ENCODE measurements at places on chromosomes 5 and 9.

DNA sequence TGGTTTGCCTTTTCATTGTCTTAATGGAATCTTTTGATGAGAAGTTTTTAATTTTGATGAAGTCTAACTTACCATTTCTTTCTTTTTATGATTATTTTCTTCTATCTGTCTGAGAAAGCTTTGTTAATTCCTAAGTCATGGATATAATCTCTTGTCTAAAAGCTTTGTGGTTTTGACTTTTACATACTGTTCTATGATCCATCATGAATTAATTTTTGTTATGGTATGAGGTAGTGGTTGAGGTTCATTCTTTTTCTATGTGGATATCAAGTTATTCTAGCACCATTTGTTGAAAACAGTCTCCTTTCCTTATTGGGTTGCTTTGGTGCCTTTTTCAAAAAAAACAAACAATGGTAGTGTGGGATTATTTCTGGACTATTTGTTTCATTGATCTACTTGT is 20.4 kb downstream of the FBXO10 start:
- DNase-seq, result no peak

DNA sequence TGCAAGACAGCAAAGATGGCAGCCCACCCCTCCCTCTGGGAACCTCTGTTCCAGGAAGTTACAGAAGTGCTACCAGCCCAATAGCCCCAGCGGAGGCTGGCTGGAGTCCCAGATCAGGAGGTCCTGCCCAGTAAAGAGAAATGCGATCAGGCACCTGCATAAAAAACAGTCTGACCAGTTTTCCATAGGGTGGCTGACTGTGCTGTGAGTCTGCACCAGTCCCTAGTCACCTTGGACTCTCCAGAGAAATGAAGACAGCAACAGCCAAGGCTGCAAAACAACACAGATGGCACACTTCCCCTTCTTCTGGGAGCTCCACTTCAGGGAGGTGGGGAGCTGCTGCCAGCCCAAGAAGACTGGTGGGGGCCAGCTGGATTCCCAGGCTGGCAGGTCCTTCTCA is 265.5 kb upstream of the PCSK5 start:
- no peak for DNase-seq

- no peak for DNase-seq
These were observed 4.5 kb downstream of the CEMIP2 start for GRCh38 chr9:71763832-71764231.

DNA sequence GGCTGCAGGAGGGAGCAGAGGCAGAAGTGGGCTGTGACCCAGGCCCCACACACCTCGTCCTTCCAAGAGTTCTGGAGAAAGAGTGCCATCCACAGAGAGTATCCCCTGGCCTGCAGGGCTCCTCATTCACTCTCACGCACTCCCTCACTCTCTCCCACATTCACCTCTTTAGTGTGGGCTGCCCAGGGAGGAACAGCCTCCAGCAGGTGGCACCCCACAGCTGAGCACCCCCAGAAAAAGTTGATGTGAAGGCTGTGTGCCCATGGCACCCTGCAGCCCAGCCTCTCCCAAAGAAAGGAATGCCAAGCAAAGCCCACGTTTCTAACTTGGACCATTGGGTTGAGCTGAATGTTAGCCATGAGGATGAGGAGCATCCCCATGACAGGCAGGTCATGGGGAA is 4.5 kb upstream of the SHC3 start:
- DNase-seq, result no peak

DNA sequence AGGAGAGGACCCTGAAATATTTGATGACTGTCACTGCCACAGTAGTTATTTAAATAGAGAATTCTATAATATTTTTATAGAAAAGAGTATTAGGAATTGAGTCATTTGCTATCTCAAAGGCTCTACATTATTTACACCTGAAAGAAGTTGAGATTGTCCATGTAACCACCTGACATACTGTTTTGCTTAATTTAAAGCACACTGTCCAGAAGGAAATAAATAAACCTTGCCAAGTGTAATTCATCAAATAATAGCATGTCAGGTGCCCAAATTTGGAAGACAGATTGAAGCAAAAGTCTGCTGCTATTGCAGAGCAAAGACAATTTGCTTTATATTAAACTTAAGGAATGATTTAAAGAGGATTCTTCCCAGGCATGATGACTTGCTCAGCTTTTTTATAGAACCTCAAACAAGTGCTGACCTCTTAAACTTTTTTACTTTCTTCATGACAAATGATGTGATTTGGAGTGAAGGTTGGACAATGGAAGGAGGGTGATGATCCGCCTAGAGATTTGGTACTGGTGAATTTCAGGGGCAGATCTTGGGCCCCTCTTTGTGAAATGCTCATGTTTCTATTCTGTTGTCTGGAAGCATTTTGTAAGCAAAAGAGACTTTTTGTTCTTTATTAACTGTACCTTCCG is 65.0 kb downstream of the DAPK1 start:
- DNase-seq, result no peak

GRCh38 chr9:18492612-18493011 is 18.7 kb downstream of the ADAMTSL1 start:
- DNase-seq, result no peak

- no peak for DNase-seq
These were observed 94.3 kb downstream of the DCP2 start for GRCh38 chr5:113070901-113071300.

GRCh38 chr5:148125641-148126040 is 42.7 kb upstream of the SPINK14 start:
- no peak for DNase-seq

- DNase-seq, result no peak
These were observed 25.3 kb downstream of the AP3B1 start for GRCh38 chr5:78269088-78269703.

DNA sequence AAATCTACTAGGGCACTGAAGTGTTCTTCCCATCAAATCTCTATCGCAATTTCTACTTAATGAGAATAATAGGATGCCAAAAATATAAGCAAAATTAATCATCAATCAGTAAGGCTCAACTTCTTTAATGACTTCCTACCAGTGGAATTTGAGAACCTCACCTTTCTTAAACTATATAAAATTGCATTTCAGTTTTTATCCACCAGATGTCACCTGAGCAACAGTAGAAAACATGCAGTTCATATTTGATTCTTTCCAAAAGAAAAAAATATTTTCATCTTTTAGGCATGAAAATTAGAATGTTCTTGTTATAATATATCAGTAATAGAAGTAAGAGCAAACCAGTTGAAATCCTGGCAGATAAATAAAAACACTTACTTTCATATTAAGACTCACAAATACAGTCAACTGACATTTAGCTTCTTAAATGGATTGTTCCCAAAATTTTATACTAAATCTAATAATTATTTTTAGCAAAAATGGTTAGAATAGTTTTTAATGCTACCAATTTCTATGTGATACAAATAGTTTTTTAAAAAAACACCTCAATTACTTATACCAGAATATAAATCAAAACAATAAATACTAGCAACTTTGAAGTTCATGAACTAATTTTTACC is 13.4 kb upstream of the CCDC112 start:
- peak; percentile 61 for DNase-seq

GRCh38 chr9:111961575-111961974 is 65.0 kb downstream of the UGCG start:
- DNase-seq, result no peak

DNA sequence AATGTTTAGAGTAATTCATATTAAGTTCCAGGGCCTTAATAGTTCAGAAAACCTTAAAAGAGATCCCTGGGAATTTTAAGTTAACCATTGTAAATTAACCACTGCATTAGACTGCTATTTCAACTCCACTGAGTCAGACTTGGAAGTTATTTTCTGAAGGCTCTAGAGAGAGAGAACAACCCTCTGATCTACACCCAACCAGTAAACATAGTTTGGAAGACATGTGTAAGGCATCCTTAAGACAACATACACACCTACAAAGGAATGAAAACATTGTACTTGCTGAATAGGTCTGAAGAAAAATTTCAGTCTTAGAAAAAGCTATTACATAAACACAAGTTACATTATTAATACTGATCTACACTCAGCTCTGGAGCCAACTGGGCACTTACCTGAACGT is 158.2 kb upstream of the FST start:
- DNase-seq, result no peak

GRCh38 chr9:105835721-105836120 is 141.4 kb downstream of the TMEM38B start:
- DNase-seq, result no peak

DNA sequence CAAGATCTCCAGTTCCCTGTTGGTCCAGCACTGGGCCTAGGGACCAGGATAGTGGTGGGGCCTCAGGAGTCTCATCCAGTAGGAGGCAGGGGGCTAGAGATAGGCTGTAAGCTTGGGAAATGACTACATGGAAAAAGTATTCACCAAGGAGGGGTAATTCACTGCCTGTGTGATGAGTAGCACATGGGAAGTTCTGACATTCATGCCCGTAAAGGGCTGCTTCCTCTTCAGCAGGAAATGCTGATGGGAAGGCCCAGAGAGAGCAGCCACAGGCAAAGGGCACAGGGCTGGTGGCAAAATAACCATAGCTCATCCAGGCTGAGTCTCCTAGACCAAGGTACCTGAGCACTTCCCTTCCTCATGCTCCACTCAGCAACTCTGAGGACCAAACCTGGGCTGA is 23.1 kb upstream of the FRRS1L start:
- DNase-seq, result no peak

- no peak for DNase-seq
These were observed 110.4 kb downstream of the SEMA6A start for GRCh38 chr5:116464144-116464708.

DNA sequence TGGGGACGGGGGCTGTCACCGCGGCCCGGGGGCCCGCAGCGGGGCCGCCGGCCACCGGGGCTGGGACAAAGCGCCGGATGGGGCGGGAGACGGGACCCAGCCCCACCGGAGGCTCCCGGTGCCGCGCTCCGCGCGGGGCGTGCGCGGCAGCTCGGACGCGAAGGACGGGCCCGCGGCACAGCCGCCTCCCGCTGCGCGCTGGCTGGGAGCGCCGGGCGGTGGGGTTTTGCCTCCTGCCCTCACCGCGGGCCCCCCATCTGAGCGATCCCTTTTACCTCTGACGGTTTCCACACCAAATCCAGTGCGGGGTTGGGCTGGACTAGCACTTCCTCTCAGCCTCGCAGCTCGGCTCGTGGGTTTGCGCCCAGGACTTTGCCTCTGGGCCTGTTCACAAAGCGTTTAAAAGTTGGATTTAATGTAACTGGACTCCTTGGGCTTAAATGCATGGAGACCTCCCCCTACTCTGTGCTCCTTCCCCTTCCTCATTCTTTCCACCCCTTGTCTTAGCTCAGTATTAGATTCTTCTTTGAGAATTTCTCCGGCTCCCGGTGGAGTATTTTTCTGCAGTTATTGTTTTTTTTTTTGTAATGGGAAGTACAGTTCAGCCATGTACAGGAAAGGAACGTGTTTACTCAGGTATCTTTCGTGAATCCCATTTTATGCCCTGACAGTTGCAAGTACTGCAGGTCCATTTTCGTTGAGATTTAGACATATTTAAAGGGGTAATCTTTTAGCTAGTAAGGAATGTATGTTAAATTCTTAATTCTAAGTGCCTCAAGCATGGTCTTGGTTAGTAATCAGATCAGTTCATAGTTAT is 691 bp downstream of the FCHO2 start:
- peak; percentile 35 for DNase-seq

GRCh38 chr5:68319706-68320412 is 104.3 kb downstream of the PIK3R1 start:
- no peak for DNase-seq

GRCh38 chr9:33684831-33685230 is 110.5 kb upstream of the PRSS3 start:
- no peak for DNase-seq

- DNase-seq, result no peak
These were observed 132.0 kb downstream of the FAM174A start for GRCh38 chr5:100667161-100667630.

DNA sequence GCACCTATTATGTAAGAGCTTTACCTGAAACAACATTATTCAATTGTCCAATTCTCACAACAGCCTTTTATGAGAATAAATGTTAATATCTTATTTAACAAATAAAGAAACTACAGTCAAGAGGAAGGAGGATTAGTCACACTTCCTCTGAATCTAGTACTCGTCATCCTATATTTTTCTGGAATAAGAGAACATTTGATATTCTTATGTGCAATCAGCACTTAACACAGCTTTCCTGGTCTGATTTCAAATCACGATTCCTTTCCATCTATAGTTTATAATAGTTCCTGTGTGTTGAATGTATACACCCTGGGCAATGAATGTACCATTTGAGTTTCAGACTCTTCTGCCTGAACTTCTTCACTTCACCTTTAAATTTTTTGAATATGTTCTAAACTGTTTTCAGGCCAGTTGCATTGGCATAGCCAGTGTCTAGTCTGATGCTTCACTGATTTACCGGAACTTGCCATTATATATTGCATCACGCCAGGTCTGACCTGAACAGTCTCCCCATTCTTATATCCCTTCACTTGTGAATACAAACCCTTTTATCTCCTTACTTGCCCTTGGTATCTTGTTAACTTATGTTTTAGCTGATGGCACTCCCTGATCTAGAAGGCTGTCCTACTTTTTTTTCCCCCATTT is 698.3 kb downstream of the MAT2B start:
- DNase-seq, result no peak

- DNase-seq, result no peak
These were observed 68.6 kb upstream of the DPYSL3 start for GRCh38 chr5:147578228-147579024.

DNA sequence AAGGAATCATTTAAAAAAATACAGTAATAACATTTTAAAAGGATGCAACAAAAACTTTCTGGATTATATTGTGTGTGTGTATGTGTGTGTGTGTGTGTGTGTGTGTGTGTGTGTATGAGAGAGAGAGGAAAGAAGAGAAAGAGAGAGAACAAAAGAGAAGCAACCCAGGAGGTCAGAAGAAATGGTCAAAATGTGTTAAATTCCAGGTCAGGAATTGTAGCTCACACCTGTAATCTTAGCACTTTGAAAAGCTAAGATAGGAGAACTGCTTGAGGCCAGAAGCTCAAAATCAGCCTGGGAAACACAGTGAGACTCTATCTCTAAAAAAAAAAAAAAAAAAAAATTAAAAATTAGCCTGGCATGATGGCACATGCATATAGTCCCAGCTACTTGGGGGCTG is 311.8 kb upstream of the CDH12 start:
- no peak for DNase-seq

- no peak for DNase-seq
These were observed 4.8 kb upstream of the ARAP3 start for GRCh38 chr5:141686648-141687416.

- DNase-seq, result no peak
These were observed 386.5 kb upstream of the RFX3 start for GRCh38 chr9:3912280-3912679.

GRCh38 chr9:89048616-89049015 is 57.3 kb downstream of the S1PR3 start:
- DNase-seq, result no peak

DNA sequence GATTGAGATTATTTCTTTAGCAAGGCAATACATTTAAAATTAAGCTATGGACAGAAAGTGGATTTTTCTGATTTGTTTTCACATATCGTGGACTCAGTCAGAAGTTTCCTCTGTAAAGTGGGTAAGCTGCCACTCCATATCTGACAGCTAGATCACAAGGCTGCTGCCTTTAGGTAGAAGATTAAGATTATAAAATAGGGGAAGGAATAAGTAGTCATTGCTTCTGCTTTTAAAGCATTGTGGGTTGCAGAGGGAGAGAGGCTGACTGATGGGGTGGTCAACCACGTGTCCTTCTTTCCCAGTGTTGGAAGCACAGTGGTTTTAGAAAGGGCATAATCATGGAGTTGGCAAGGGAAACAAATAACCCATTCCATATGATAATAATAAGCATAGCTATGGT is 74.3 kb upstream of the MOCS2 start:
- DNase-seq, result no peak
